ENCODE measurements at places on chromosomes 1 and 21. TPM values are rescaled to one million over a fixed set of nuclear protein-coding genes. Genes with fewer than 3 reads are reported as not detected.

Gene CFAP141
- total RNA-seq: not detected

Gene FCAMR
- not detected for total RNA-seq

GRCh38 chr1:75986478-75986877 lies 54.3 kb upstream of the ASB17 start:
- no peak overlapping the region for H3K27ac ChIP-seq
- peaks cover 3% of the 10 kb centered on the region for H3K27me3 ChIP-seq
- no peak overlapping the region for H3K4me3 ChIP-seq
- H3K4me1 ChIP-seq: no peaks in the 10 kb centered on the region

GRCh38 chr1:3577711-3578432 lies 33.4 kb downstream of the MEGF6 start:
- H3K4me1 ChIP-seq: no peaks in the 10 kb centered on the region
- H3K27me3 ChIP-seq: no peaks in the 10 kb centered on the region
- no peak overlapping the region for H3K27ac ChIP-seq
- no peak overlapping the region for H3K4me3 ChIP-seq
- H3K36me3 ChIP-seq: no peaks in the 10 kb centered on the region

DNA sequence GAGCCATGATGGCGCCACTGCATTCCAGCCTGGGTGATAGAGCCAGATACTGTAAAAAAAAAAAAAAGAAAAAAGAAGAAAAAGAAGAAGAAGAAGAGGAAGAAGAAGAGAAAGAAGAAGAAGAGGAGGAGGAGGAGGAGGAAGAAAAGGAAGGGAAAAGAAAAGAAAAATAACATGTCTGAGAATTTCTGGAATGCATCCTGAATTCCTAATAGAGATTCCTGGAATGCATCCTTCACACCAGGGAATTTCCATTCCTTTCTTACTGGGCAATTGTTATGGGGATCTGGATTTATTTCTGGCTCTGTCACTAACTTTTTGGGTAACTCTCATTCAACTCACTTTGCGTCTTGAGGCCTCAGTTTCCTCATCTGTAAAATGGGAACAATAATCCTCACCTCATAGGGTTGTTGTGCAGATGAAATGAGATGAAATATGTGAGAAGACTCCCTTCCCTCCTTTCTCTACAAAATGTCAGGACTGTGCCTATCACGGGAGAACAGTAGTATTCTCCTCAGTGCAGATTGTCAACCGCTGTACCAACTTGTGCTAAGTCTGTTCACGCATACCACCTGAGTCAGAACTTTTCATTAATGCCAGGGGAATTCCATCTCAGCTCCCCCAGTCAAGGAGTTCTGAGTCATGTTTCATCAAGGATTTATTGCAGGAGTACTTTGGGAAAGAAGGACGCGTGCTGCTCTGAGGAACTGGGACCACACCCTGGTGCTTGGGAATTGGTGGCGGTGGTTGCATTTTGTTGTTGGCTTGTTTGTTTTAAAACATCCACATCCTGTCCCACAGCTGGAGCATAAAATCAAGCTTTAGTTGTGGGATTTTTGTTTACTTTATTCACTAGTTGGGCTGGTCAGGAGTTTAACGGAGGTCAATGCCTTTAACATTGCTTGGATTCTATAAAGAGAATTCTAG lies 42.4 kb upstream of the ROR1 start:
- no peak overlapping the region for H3K27ac ChIP-seq
- no peak for DNase-seq
- H3K4me3 ChIP-seq: no peak overlapping the region
- no peaks in the 10 kb centered on the region for H3K36me3 ChIP-seq
- peaks cover 12% of the 10 kb centered on the region for H3K27me3 ChIP-seq
- H3K4me1 ChIP-seq: no peaks in the 10 kb centered on the region

GRCh38 chr21:19461481-19462205 lies 1058.1 kb upstream of the TMPRSS15 start:
- H3K36me3 ChIP-seq: no peaks in the 10 kb centered on the region
- no peaks in the 10 kb centered on the region for H3K27me3 ChIP-seq
- no peak for DNase-seq

- H3K4me3 ChIP-seq: no peak overlapping the region
- no peak for DNase-seq
- H3K4me1 ChIP-seq: no peaks in the 10 kb centered on the region
- H3K36me3 ChIP-seq: no peaks in the 10 kb centered on the region
- H3K27ac ChIP-seq: no peak overlapping the region
Measured at GRCh38 chr1:182493063-182493462, 43.1 kb downstream of the RGSL1 start.

DNA sequence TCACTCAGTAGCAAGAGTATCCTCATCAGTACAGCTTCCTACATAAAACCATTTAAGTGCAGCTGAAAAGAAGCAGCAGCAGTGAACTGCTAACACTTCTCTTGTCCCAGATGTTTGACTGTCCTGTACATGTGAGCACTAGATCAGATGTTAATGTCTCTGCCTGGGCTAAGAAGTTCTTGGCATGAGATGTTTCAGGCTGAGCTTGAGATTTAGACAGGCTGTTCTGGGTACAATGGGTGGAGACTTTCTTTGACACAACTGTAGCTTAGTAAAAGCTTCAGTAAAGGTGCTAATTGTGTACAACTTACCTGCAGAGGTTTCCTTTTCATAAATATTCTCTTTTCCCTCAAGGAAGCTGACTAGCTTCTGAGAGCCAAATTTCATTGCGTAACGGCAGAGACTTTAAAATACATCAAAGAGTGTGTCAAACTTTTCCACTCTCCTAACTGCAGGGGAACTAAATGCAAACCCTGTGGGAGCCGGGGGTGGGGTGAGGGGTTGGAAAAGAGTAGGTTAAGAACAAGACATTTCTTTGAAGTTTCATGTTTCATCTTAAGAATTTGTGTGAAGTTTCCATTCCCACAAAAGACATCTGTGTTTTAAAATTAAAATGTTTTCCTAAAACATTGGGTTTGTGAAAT lies 82.1 kb upstream of the CCDC190 start:
- H3K27ac ChIP-seq: no peak overlapping the region
- H3K4me3 ChIP-seq: no peak overlapping the region

- peak; percentile 19 for DNase-seq
- no peaks in the 10 kb centered on the region for H3K27me3 ChIP-seq
- H3K4me1 ChIP-seq: peaks cover 35% of the 10 kb centered on the region
- peak overlapping the region; percentile 90 for H3K4me3 ChIP-seq
- H3K36me3 ChIP-seq: peaks cover 48% of the 10 kb centered on the region
Measured at GRCh38 chr1:43979528-43980254, 681 bp downstream of the B4GALT2 start.

All from activated T-helper 2 cell treated with anti-CD3 and anti-CD28 coated beads, Interferon-gamma antibody, Interleukin-2, Interleukin-4, amounts not matched to agents 10 μg/mL and 5 μg/mL and 100 μg/mL, durations not matched to agents 14 hours and 24 hours and 36 hours (primary cell).